ENCODE measurements at places on chromosomes 5 and 9.

DNA sequence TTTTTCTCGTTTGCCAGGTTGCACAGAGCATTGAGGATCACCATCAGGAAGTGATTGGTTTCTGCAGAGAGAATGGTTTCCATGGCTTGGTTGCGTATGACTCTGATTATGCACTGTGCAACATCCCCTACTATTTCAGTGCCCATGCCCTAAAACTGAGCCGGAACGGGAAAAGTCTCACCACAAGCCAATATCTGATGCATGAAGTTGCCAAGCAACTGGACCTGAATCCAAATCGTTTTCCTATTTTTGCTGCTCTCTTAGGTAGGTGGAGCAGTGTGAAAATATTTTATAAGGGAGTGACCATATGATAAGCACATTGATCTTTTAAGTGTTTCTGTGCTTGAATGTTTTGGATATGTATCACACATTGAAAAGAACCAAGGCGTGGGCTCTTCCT, 17.7 kb upstream of the FAM120AOS start:
- no peak for DNase-seq

DNA sequence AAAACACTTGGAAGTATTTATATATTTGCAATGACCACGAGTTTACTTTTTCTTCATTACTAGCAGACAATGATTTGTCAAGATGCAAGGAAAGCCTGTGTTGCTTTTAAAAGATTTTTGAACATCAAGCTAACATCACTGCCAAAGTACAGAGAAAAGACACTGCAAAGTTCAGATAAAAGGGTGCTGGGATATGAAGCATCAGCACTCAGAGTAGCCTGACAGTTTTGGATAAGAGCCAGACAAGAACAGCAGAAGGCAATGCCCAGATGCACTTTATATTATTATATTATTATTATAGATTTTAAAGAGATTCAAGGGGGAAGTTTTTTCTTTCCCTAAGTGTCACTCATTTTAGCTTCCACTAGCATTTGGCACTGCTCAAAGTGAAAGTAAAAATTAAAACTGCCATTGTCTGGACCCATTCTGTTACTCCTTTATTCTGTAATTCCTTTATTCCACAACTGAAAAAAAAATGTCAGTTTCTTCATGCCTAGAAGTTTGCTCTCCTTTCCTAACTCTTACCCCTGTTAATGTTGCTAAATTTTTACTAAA, 240.6 kb downstream of the EFNA5 start:
- no peak for DNase-seq

GRCh38 chr5:78458843-78459242, 98.4 kb downstream of the SCAMP1 start:
- no peak for DNase-seq

DNA sequence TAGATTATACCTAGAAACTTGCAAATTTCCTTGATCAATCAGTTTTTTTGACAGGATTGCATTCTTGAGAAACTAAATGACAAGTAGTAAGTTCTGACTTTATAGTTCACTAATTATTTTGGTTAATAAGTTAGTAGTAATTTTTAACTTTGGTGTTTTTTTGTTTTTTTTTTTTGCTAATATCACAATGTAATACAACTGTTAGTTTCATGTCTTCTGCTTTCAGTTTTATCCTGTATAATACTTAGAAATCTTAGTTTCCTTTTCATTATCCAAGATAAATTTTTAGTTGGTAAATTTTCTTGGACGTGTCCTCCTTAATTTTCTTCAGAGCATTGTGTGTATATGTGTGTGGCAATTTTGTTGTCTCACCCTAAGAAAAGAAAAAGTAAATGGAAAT, 57.8 kb downstream of the CWC27 start:
- DNase-seq, result no peak

- no peak for DNase-seq
Measured at GRCh38 chr5:180523629-180524466, 29.7 kb downstream of the CNOT6 start.

GRCh38 chr5:177997319-177997670, 1.3 kb upstream of the PROP1 start:
- no peak for DNase-seq

DNA sequence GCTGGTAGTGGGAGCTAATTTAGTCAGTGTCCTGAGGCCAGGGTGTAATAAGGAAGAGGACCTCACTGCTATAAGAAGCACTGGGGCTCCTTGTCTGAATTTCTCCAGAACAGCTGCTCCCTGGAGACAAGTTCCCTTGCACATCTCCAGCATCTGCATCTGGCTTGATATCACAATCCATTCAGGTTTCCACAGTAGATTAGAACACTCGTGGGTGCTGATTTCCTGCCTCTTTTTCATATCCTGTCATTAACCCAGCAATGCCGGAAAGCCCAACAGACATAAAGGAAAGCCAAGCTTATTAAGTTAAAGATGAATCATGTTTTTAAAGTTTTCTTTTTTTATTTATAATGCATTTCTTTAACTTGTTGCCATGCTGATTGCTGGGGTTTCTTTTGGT, 232.3 kb upstream of the WWC1 start:
- DNase-seq, result no peak

DNA sequence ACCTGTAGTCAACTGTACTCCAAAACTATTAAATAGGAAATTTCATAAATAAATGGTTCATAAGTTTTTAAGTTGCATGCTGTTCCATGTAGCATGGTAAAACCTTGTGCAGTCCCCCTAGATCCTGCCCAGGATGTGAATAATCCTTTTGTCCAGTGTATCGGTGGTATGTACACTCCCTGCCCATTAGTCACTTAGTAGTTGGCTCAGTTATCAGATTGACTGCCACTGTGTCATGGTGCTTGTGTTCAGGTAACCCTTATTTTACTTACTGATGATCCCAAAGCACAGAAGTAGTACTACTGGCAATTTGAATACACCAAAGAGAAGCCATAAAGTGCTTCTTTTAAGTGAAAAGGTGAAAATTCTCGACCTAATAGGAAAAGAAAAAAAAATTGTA, 134.2 kb downstream of the RNF180 start:
- no peak for DNase-seq

DNA sequence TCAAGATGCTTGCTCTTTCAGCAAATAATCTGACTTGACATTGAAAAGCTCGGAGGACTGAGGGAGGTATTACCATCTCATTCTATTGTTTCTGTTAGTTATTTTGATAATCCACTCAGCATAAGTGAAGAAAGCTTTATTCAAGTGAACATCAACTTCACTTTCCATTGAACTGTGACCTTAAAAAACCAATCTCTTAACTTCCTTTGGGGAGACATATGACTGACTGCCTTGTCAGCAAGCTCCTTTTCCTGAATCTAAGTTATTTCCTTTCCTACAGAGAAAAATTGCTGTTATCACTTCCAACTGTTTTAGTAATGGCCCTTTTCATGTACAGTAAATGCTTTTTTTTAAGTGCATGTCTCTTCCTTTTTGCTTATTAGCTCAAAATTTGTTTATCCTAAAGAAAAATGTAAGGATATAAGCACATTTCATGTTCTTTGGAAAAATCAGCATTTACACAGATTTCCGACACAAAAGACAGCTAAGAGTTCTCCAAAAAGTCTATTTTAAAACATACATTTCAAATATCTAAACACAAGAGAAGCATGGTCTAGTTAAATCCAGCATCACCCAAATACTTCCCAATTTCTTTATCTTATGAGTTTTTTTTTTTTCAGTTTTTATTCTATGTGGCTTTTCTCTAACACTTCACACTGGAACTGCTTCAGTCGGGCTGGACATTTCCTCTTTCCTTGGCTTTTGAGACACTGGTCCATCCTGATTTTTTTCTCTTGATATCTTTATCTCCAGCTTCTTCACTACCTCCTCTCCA, 117.9 kb upstream of the DAB2 start:
- DNase-seq, result no peak

GRCh38 chr5:148145916-148146315, 22.4 kb upstream of the SPINK14 start:
- no peak for DNase-seq

DNA sequence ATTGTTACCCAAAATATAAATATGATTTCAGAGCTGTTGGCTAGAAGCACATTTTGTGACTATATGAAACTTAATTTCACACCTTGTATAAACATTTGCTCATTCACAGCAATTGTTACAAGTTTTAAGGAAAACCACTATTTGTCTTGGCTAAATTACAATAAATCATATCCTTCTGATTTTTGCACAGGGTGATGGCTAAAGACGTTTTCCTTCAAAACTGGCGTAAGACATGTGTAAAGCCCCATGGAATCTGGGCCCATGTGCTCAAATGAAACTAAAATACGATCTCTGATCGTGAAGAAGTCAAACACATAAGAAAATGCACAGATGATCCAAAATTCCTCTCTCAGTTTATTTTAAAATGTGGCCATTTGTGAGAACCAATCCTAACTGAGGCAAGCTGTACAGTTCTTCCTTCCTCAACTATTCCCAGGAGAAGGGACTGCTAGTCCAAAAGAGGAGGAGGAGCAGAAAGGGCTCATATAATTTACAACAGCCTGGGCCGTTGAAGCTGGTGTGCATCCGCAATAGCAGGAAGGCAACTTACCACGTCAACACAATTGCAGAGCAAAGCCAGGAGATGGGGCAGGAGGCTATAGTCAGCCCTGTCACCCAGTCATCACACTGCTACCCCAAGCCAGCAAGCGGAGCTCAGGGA, 98.4 kb downstream of the MED27 start:
- no peak for DNase-seq

- DNase-seq, result no peak
Measured at GRCh38 chr9:14321517-14322130, 7.7 kb upstream of the NFIB start.

DNA sequence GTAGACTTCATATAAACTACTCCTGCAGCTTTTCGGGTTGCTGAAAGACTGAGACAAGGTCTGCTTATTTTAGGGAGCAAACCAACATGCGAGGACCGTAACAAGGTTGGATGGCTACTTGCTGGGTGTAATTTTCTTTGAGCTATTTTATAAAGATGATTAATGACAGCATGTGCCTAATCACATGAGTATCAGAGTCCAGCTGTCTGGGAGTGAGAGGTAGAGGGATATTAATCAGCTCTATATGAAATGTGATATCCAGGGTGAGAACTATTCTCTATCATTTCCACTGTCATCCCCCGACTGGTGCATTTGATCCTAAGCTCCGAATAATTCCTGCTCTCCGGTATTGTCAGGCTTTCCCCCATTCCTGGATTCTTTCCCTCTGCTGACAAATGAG, 193.8 kb upstream of the HMHB1 start:
- DNase-seq, result no peak

- DNase-seq, result no peak
Measured at GRCh38 chr9:129619787-129620668, 873 bp downstream of the C9orf50 start.

GRCh38 chr9:121153642-121154041, 48.0 kb downstream of the RAB14 start:
- DNase-seq, result no peak

DNA sequence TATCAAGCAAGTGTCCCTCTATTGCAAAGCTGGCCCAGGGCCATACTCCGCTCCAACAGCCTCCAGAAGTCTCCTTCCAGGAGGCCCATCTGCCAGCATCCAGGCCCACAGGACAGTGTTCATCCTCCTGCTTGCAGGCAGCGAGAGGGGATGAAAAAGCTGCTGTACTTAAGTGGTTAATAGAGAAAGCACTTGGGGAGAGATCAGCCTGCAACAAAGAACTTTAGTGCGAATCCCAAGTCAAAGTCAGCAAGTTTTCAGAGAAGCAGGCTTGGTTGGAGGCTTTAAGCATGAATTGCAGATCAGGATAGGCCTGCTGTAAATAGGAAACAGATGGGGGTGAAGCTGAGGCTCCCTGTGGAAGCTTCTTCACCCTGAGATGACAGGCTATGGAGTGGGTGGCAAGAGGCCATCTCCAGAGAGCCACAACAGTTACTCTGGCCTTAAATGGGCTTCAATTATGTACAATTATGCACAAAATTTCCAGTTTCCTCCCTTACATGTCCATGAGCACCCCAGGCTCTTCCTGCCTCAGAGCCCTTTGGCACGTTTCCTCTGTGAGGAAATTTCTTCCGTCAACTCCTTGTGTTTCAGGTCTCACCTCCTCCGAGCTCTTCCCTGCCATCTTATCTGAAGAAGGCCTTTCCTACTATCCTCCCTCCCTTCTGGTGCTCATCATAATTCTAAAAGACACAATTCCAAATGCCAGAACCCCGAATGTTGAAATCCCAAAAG, 98.0 kb upstream of the NR3C1 start:
- no peak for DNase-seq

- no peak for DNase-seq
Measured at GRCh38 chr5:41870627-41871048, 413 bp upstream of the OXCT1 start.

DNA sequence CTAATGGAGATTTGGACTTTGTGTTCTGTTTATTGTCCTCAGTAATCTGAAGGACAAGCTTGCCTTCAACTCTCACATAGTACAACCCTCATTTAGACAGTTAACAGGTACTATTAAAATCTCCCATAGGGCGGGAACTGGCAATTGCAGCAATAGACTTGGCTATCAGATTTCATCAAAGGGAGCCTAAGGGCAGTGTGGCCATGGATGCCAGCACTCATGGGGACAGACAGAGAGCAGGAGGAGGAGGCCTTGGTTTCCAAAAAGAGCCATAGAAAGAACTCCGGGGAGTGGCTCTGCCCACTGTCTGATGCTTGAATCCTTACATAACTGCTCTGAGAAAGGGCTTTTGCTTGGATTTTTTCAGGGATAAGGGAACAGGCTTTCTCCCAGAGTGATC, 6.8 kb downstream of the SLC36A1 start:
- peak; percentile 5 for DNase-seq

DNA sequence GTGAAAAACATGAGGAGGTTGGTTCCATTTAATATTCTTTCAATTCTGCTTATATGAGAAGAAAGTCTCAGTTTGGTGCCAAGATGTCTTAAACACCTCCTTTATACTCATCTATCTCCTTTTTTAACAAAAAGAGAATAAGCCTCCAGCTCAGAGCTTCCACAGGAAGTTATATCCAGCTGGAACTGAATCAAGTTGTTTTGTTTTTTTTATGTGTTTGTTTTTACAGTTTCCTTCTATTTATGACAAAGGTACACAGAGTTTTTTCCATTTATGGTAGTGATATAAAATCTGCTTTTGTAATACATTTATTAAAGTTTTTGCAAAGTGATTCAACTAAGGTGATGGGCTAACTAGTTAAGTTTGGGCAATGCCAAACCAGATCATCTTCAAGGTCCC, 10.4 kb downstream of the SPARC start:
- DNase-seq, result no peak

GRCh38 chr5:172642486-172642885, 1.4 kb downstream of the NEURL1B start:
- DNase-seq, result no peak

GRCh38 chr9:89475891-89476440, 21.9 kb downstream of the SEMA4D start:
- DNase-seq, result no peak

- no peak for DNase-seq
Measured at GRCh38 chr5:41043109-41043747, 27.9 kb downstream of the MROH2B start.

GRCh38 chr5:124706729-124707361, 39.6 kb downstream of the ZNF608 start:
- DNase-seq, result peak; percentile 80

GRCh38 chr5:110377361-110377760, 349.1 kb downstream of the TMEM232 start:
- no peak for DNase-seq

DNA sequence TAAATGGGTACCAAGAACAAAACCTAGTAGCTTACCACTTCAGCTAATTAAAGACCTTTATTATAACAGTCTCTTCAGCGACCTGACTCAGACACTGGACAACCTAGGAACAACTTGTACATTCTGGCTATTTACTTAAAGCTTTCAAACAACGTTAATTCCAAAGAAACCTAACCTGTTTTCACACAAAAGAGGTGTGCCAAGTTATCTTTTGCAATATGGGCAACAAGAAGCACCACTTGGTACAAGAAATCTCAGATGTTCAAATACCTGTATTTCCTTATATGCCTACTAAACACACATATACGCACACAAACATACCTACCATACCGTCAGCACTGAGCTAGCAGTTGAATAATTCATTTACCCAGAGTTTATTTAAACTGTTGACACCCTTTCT, 23.0 kb downstream of the RNF145 start:
- DNase-seq, result no peak

All from NCI-H187 (cell line).